ENCODE measurements at places on chromosomes 7 and 10. TPM values are rescaled to one million over a fixed set of nuclear protein-coding genes. Genes with fewer than 3 reads are reported as not detected.

- no peaks in the 10 kb centered on the region for H3K36me3 ChIP-seq
- peak overlapping the region; percentile 2 for H3K27ac ChIP-seq
- H3K4me1 ChIP-seq, result no peaks in the 10 kb centered on the region
- H3K27me3 ChIP-seq, result no peaks in the 10 kb centered on the region
- DNase-seq, result no peak
- H3K4me3 ChIP-seq, result no peak overlapping the region
Observed at GRCh38 chr7:80907141-80907601, 11.7 kb downstream of the SEMA3C start.

GRCh38 chr7:28855538-28856217, 102.5 kb downstream of the TRIL start:
- H3K4me1 ChIP-seq, result no peaks in the 10 kb centered on the region
- no peak overlapping the region for H3K27ac ChIP-seq
- DNase-seq, result no peak
- H3K4me3 ChIP-seq, result no peak overlapping the region

DNA sequence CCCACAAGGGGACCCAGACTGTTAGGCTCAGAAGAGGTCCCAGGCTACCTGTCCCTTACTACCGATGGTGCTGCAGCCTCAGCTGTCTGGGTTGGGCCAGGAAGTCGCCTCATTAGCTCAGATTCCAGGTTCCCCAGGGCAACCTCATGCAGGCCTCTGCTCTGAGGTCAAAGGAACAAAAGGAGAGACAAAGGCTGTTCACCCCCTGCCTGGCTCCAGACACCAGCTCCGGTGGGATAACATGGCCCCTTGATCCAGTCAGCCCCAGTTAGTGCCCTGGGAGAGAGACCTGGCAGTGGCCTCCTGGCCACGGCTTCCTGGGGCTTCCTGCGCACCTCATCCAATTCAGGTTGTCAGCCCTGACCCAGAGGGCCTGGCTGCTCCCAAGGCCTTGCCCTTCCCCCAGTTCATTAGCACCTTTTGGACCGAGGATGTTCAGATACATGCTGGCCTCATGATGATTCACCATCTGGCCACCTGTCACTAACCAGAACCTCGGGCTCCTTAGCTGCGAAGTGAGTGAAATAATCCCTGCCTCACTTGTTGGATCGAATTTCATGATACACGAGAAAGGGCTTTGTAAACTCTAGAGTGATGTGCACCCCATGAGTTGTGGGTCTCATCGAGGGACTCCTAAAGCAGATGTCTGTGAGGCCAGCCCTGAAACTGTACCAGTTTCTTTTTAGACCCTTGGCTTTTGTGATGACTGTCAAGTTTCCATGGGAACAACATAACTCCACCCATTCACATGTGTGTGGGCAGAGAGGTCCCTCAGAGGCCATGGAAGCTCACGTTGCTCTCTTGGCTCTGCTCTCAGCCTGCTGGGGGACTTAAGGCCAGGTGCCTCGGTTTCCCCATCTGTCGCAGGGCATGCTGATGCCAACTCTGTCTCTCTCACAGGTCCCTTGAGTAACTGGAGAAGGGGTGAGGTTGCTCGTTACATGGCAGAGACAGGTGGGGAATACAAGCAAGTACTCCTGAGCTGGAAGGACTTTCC, 79.5 kb upstream of the PCBD1 start:
- no peak overlapping the region for H3K27ac ChIP-seq
- H3K4me1 ChIP-seq, result no peaks in the 10 kb centered on the region
- no peak overlapping the region for H3K4me3 ChIP-seq
- no peaks in the 10 kb centered on the region for H3K27me3 ChIP-seq
- no peaks in the 10 kb centered on the region for H3K36me3 ChIP-seq
- no peak for DNase-seq

GRCh38 chr10:80110986-80111385, 21.5 kb upstream of the PLAC9 start:
- no peak overlapping the region for H3K4me3 ChIP-seq
- no peaks in the 10 kb centered on the region for H3K36me3 ChIP-seq
- no peak overlapping the region for H3K27ac ChIP-seq
- H3K27me3 ChIP-seq, result no peaks in the 10 kb centered on the region

- DNase-seq, result no peak
- no peak overlapping the region for H3K4me3 ChIP-seq
- no peak overlapping the region for H3K27ac ChIP-seq
- H3K27me3 ChIP-seq, result no peaks in the 10 kb centered on the region
Observed at GRCh38 chr7:128755819-128756476, 16.8 kb downstream of the CALU start.

DNA sequence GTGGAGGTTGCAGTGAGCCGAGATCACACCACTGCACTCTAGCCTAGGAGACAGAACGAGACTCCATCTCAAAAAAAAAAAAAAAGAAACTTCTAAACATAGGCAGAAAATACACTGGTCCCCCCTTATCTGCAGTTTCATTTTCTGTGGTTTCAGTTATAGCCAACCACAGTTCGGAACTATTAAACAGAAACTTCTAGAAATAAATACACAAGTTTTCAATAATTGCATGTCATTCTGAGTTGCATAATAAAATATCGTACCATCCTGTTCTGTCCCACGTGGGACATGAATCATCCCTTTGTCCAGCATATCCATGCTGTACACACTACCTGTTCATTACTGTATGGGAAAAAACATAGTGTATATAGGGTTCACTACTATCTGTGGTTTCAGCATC, 8.0 kb downstream of the XRCC2 start:
- no peaks in the 10 kb centered on the region for H3K27me3 ChIP-seq
- H3K4me3 ChIP-seq, result no peak overlapping the region
- no peaks in the 10 kb centered on the region for H3K4me1 ChIP-seq
- no peaks in the 10 kb centered on the region for H3K36me3 ChIP-seq

- no peak overlapping the region for H3K27ac ChIP-seq
- no peaks in the 10 kb centered on the region for H3K4me1 ChIP-seq
- H3K4me3 ChIP-seq, result no peak overlapping the region
- no peak for DNase-seq
- H3K27me3 ChIP-seq, result no peaks in the 10 kb centered on the region
Observed at GRCh38 chr10:89245802-89246201, 5.8 kb downstream of the LIPA start.

DNA sequence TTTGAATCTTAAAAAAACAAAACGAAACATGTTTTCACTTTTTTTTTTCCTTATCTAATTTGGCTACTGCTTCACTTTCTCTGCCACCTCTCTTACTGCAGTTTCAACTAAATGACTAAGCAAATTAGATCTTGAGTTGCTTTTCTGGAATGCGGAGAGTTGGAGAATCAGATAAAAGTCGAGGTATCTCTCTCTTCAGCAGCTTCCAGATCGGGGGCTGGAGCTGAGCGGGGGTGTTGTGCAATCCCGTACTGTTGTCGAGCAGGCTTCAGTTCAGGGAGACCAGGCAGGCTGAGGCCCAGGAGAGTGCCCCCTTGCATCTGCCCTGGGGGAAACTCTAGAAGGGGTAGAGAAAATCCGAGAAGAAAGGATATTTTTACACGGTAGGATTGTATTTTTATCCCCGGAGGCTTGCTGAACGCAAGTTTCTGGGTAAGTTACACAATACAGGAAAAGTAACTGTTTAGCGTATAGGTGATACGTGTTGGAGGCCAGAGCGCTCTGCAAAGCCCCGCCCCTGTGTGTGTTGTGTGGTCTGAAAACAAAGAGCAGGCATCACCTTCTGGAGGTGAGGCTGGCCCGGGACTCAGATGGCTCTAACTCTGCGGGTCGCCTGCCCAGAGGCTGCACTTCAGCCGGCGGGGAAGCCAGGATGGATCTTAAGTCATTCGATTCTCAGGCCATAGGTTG, 116.6 kb downstream of the KLF6 start:
- DNase-seq, result no peak
- no peaks in the 10 kb centered on the region for H3K27me3 ChIP-seq
- no peak overlapping the region for H3K4me3 ChIP-seq
- H3K4me1 ChIP-seq, result no peaks in the 10 kb centered on the region

The IFIT1B gene
- not detected for total RNA-seq

The HYAL4 gene
- total RNA-seq, result not detected

The C10orf67 gene
- 0.44 TPM for total RNA-seq

The LIPM gene
- not detected for total RNA-seq

The BAMBI gene
- 8.8 TPM for total RNA-seq
